Posterior vena cava (tissue), 2 donors: ENCODE measurements at places on chromosomes 3 and 15. TPM values are rescaled to one million over a fixed set of nuclear protein-coding genes. Genes with fewer than 3 reads are reported as not detected.

Gene ALDH1A2
- total RNA-seq, result 8.1 TPM

Gene PCCB
- 22.3 TPM for total RNA-seq

Gene ROPN1B
- not detected for total RNA-seq

Gene GOLGA6A
- total RNA-seq, result 0.24 TPM

Gene CHRNA7
- total RNA-seq, result 3.0 TPM

Gene CHST2
- total RNA-seq, result 2.5 TPM

Gene RBP2
- total RNA-seq, result 1.1 TPM

Gene PLA2G4E
- not detected for total RNA-seq
